ENCODE measurements at places on chromosomes 11 and 22. TPM values are rescaled to one million over a fixed set of nuclear protein-coding genes. Genes with fewer than 3 reads are reported as not detected.

CST6 gene
- not detected for total RNA-seq

DNA sequence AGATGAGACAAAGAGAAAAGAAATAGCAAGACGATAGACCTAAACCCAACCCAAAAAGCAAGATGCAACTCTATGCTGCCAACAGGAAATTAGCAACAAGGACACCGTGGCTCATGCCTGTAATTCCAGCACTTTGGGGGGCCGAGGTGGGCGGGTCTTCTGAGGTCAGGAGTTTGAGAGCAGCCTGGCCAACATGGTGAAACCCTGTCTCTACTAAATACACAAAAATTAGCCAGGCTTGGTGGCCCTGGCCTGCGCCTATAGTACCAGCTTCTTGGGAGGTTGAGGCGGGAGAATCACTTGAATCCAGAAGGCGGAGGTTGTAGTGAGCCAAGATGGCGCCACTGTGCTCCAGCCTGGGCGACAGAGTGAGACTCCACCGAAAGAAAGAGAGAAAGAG is 24.3 kb upstream of the IL10RA start:
- DNase-seq, result no peak

DNA sequence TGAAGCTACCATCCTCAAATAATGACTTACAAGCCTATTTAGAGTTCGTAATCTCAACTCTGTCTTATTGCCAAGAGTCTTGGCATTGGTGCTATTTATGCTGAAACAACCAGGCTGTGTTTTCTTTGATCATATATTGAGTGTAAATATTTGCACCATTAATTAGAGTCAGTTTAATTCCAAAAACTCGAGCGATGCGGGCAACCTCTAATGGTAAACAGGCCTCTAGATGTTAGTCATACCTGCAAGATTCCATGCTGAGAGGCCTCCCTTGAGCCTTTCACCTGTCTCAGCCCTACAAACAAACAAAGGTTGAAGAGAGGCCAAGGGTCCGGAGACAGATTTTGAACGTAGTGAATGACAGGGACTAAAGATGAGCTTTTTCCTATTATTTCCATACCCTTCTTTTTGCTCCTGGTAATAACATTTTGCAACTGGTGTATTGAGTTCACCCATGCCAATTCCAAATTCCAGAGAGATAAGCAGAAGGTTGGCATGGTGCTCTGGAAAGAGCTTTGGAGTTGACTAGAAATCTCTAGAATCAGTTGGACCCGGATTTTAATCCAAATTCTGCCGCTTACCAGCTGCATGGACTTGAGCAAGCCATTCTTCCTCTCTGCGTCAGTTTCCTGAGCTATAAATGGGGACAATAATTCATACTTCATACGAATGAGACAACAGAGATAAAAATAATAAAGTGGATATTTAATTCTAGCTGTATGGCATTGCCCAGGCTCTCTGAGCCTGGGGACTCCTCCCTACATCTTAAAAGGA is 99.1 kb upstream of the ANO1 start:
- DNase-seq, result no peak

DNA sequence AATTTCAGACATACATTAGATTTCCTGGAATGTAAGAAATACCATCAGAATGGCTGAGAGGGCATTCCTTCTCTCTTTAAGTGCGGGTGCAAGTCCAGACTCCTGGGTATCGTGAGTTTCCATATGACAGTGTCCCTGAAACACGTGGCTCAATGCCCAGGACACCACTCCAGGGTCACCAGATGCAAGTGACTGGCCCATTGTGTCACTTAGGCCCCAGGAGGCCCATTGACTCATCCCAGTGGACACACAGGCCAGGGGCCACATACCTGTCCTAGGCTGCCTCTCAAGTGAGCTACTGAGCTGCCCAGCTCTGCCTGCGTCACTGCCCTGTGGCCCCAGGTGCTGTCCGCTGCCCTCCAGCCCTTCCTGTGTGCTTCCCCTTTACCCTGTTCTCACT is 18.5 kb downstream of the FBLN1 start:
- no peak for DNase-seq

DNA sequence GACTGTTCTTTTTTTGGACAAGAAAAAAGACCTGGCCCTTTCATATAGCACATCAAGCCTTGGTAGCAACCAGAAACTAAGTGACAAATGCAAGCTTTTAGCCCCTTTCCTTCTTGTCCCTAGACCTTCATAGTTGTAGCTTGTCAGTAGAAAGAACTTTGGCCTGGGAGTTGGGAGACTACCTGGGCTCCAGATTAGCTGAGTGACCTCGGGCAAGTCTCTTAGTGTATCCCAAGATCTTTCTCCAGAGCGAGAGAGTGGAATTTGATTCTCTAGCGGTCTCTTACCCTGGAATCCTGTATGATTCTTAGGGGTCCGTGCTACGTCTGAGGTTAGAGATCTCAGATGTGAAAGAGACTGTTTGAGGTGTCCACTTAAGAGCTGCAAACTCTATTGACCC is 59.0 kb downstream of the ZNRF3 start:
- no peak for DNase-seq

DNA sequence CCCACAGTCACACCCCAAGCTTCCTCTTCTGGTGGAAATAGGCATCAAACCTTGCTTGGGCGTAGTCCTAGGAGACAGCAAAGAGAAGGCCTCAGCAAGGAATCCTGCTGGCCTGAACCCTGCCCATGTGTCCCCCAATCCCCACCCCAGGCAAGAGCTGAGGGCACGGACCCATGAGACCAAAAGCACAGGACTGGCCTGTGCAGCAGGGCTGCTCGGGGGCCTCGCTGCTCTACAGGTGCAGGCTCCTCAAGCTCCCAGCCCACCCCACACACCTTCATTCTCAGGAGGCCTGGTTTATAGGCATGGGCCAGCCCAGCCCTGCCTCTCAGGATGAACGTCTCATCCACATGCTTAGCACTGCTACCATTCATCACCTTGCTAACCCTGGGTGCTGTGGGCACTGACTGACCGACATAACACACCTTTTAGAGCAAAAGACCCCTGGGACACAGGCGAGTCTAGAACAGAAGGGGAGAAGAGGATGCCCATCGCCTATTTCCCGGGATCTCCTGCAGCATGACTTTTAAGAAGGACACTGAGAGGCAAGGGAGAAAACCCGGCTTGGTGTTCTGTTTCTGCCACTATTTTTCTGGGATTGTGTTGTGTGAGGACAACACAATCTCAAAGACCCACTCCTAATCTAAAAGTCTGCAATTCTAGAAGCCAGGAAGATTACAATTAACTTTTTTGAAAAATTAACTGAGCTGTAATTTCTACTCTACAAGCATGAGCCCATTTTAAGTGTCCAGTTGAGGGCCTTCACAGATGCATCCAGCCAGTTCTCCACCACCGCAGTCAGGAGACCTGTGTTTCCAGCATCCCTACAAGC is 15.4 kb downstream of the TCIRG1 start:
- DNase-seq, result no peak
